Activated CD4-positive, CD25-positive, alpha-beta regulatory T cell (primary cell): ENCODE measurements at places on chromosomes 4 and X.

DNA sequence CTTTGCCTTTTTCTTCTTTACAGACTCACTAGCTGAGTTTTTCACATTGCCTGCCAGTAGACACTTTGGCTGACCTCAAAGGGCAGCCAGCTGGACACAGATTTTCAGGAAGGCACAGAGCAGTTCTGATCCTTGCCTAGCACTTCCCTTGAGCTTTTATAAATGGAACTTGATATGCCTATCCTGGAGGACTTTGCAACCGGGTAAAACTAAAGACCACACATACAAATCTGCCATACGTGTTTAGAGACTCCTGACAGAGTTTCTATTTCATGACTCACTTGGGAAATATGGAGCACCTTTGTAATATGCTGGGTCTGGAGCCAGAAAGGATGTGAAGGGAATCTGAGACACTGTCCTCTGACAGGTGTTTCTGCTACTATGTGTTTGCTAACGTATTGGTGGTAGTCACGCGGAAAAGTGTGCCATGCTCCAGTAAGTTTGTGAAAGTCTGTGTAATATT lies 56.7 kb upstream of the RASSF6 start:
- DNase-seq, result no peak

- no peak for DNase-seq
Observed at GRCh38 chrX:6382284-6382683, 152.6 kb downstream of the VCX3A start.

DNA sequence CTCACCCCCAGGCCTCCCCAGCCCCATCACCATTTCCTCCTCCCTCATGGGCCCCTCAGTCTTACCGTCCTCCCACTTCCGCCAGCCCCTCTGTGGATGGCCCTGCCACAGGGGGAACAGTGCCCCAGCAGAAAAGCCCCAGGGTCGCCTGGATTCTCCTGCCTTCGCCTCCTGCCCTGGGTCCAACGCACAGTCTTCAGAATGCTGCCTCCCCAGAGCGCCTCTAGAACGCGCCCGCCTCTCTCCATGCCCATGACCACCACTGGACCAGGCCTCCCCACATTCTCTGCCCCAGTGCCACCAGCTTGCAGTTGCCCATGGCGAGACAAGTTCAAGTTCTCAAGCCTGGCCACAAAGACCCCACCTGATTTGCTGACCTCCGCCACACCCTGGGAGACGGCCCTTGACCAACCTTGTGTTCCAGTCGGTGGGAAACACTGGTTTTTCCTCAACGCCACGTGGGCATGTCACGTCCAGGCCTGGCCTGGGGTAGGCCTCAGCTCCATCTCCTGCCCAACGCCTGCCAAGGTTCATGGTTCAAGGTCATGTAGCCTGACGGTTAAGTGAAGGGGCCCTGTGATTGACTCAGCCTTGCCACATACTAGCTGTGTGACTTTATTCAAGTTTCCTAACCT lies 634 bp upstream of the PLXNB3 start:
- DNase-seq, result no peak

GRCh38 chr4:52685316-52685715 lies 26.2 kb upstream of the USP46 start:
- DNase-seq, result no peak

DNA sequence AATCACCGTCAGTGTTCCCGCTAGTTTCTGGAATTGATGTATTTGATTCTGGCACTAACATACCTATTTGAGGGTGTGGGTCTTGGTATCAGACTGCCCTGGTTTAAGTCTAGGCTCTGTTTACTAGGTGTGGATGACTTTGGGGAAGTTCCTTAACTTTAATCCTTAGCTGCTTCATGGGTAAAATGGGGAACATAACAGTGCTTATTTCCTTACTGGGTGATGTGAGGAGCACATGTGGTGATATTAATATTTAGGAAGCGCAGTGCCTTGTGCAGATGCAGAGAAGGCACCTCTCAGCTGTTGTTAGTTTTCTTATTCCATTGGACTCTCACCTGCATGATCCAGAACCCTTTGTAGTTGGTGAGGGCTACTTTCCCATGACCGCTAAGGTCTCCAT lies 17.1 kb downstream of the RNF4 start:
- no peak for DNase-seq

- DNase-seq, result no peak
Observed at GRCh38 chrX:124209792-124210576, 122.5 kb upstream of the TEX13D start.

- no peak for DNase-seq
Observed at GRCh38 chr4:87014284-87014782, 79.5 kb downstream of the AFF1 start.

DNA sequence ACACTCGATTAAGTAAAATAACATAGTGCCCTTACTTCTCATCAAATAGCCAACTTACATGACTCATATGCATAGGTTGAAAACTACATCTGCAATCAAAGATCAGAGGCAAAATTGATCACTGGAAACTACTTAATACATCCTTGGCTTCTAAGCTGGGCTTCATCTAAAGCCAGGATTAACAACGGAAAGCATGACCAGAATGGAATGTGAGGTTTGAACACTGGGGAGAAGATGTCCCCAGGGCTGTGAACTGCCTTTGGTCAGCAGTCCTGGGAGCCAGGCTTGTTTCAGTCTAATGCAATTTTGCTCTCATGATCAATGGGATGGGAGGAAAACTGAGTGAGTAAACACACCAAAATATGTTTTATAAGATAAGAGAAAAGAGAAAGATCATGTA lies 192.5 kb upstream of the TTC29 start:
- DNase-seq, result no peak

DNA sequence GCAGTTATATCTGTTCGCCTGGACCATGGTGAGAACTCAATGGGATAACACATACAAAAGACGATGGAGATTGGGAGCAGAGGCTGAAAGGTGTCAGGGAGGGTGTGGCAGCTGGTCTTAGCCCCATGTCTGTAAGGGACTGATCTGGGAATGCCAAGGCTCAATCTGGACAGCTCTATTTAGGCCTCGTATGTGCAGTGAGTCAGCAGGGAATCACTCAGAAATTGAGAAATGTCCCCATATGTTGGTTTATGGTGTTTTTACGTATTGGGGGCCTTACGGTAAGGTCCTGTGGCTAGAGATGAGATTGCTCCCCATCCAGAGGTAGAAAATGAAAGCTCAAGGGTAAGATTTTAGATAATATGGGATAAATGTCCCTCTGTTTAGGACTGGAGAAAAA lies 71.4 kb upstream of the TTC29 start:
- DNase-seq, result no peak

GRCh38 chrX:149903889-149904748 lies 23.1 kb downstream of the MAGEA8 start:
- no peak for DNase-seq

- no peak for DNase-seq
Observed at GRCh38 chr4:1772853-1773538, 20.1 kb upstream of the FGFR3 start.

GRCh38 chrX:68443155-68443868 lies 10.0 kb upstream of the OPHN1 start:
- no peak for DNase-seq

DNA sequence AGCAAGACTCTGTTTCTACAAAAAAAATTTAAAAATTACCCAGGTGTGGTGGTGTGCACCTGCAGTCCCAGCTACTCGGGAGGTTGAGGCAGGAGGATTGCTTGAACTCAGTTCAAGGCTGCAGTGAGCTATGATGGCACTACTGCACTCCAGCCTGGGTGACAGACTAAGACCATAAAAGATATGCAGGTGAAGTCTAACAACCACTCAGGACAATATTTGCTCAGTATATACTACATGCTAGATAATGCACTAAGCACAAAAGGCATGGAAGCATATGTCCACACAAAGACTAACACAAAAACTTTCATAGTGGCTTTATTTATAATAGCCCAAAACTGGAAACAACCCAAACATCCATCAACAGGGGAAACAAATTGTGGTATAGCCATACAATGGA lies 57.7 kb upstream of the TXK start:
- no peak for DNase-seq

DNA sequence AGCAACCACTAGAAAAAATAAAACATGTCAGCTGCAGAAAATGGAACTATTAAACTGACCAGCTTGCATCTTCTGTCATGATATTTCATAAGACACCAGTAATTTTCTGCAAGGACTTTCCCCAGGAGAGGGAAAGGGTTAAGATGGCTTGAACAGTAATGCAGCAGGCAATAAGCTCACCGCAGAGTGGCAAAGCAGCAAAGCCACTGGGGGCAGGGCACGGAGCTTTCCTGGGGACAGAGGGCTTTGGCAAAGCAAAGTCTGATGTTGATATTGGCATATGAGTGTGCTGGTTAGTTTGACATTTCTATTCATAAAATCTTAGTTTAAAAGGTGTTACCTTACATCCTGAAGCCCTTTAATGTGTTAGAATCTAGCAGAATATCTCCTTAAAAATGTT lies 55.1 kb upstream of the NAP1L5 start:
- DNase-seq, result no peak

DNA sequence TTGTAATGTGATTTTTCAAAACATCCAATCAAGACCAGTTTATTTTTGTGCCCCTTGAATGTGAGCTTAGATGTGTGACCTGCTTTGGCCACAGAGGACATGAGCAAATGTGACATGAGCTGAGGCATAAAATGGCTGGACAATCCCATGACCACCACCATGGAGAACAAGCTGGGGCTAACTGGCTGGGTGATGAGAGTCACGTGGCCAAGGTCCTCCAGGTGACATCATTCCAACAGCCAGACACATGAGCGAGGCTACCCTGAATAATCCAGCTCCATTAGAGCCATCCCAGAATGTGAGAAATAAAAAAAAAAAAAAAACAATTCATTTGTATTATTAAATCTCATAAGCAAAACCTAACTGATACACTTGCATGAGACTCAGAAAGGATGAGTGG lies 90.4 kb upstream of the LDB2 start:
- DNase-seq, result no peak

- DNase-seq, result no peak
Observed at GRCh38 chr4:183195534-183195933, 96.5 kb downstream of the WWC2 start.

- DNase-seq, result no peak
Observed at GRCh38 chrX:154091678-154092077, 5.8 kb downstream of the MECP2 start.

- no peak for DNase-seq
Observed at GRCh38 chr4:12956026-12956425, 528.1 kb downstream of the RAB28 start.

- no peak for DNase-seq
Observed at GRCh38 chrX:9586992-9587392, 122.1 kb downstream of the TBL1X start.

DNA sequence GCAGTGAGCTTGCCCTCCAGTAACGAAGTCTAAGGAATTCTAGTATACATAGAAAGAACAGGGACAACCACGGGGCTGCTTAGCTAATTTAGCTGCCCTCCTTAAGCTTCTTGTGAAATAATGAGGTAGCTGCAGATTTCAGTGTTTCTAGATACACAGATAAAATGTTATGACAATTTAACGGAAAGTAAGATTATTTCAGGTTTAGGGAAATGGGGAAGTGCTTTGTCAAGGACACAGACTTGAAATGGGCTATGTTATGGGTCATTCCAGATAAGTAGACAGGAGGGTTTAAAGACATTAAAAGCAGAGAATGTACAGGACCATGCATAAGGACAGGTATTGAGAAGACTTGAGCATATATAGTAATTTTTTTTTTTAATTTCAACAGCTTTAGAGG lies 34.2 kb upstream of the ZNF518B start:
- no peak for DNase-seq

- no peak for DNase-seq
Observed at GRCh38 chrX:44253575-44253942, 89.9 kb downstream of the EFHC2 start.

DNA sequence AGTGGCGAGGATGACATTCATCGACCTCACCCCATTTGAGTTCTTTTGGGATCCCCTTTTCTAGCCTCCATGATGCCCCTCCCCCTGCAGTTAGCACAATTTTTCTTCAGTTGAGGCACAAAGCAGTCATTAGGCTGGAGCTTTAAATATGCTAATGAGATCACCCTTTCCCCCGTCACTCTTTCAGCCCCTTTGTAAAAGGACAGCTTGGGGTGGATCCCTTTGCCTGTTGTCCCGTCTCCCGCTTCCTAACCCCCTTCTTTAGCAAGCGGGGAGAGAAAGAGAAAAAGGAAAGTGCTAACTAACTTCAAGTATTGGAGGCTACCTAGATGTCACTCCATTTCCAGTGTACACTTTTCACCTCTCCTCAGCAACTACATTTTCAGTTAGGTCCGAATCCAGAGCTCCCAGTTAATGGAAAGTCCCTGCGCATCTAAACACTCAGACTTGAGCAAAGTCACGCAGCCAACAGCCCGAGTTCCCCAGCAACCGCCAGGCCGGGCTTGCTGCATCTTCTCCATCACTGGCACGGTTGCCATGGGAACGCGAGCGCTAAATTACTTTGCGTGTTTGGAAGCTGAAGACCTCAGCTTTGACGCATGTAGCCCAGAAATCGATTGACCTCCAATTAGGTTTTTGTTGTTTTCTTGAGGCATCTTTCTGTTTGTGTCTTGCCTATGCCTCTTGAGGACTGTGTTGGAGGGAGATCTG lies 76.8 kb downstream of the RTL5 start:
- DNase-seq, result no peak

DNA sequence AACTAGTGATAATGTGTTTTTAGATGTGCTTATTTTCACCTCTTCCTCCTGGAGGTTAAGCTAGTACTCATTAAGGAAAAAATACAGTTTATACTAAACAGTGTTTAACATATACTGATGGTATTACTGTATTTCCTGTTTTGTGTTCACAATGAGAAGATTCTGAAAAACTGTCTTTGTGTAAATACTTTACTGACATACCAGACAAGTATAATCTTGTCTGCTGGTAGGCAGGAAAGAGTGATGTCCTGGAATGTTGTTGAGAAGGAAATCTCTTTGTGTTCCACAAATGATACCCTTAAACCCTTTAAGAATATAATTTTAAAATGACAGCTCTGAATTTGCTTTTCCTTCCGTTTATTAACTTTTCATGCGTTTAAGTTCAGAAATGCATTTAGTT lies 205.5 kb upstream of the NUDT6 start:
- no peak for DNase-seq

GRCh38 chr4:170875868-170876267 lies 786.1 kb upstream of the AADAT start:
- no peak for DNase-seq

DNA sequence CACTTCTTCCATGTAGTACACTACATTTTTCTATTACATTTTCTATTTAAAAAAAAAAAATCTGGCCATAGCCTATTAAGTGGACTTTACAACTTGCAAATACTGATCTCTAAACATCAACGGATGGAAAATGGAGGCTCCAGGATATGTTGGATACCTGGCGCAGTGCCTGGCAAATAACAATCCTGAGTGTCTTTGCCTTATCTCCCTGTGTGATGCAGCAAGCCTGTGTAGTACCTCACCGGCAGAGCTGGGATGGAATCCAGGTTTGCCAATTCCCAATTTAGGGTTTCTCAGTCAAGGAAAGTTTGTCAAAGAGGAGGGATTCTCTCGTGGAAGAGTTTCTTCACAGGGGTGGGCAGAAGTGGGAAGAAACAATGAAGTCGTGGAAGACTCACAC lies 93.2 kb downstream of the KDR start:
- DNase-seq, result no peak
